ENCODE measurements at places on chromosomes 5 and 9.

- DNase-seq: peak; percentile 25
These were observed 177.6 kb upstream of the PANK3 start for GRCh38 chr5:168756453-168757391.

DNA sequence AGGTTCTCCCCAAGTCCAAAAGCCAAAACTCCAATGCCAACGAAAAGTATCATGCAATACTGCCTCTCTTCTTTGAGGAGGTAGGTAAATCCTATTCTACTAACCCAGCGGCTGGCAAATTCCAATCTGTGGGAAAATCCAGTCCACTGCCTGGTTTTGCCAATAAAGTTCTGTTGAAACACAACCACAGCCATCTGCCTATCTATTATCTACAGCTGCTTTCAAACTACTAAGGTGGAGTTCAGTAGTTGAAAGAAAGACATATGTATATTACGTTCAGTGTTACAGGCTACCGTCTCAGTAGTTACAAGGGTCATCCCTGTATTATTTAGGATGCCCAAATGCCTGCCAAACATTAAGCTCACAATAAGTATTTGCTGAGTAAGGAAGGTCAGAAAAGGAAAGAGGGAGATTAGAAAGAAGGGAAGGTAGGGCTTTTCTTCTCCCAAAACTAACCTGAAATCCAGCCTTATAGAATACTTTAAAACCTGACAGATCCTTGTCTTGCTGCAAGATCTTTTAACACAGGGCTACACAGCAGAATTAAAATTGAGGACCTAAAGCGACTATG is 16.2 kb downstream of the ARL15 start:
- no peak for DNase-seq

DNA sequence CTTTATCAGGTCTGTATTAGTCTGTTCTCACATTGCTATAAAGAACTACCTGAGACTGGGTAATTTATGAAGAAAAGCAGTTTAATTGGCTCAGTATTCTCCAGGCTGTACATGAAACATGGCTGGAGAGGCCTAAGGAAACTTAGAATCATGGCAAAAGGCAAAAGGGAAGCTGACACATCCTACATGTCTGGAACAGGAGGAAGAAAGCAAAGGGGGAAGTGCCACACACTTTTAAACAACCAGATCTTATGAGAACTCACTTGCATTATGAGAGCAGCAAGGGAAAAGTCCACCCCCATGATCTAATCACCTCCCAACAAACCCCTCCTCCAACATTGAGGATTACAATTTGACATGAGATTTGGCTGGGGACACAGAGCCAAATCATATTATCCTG is 132.1 kb downstream of the PCSK1 start:
- DNase-seq: no peak

DNA sequence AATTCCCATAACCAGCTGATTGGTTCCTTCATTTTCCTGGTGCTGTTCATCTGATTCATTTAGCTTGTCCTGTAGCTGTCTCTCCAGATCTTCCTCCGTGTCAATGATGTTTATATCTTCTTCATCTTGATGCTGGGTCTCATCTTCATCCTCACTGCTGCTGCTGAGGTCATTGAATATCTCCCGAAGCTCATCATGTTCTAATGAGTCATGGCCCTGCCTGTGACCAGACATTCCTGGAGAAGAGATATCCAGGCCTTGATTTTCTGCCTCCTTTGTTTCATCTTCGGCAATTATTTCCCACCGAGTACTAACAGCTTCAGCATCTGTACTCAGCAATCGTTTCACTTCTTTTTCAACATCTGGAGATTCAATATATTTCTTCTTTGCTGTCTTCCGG is 1.4 kb downstream of the TAF7 start:
- no peak for DNase-seq

DNA sequence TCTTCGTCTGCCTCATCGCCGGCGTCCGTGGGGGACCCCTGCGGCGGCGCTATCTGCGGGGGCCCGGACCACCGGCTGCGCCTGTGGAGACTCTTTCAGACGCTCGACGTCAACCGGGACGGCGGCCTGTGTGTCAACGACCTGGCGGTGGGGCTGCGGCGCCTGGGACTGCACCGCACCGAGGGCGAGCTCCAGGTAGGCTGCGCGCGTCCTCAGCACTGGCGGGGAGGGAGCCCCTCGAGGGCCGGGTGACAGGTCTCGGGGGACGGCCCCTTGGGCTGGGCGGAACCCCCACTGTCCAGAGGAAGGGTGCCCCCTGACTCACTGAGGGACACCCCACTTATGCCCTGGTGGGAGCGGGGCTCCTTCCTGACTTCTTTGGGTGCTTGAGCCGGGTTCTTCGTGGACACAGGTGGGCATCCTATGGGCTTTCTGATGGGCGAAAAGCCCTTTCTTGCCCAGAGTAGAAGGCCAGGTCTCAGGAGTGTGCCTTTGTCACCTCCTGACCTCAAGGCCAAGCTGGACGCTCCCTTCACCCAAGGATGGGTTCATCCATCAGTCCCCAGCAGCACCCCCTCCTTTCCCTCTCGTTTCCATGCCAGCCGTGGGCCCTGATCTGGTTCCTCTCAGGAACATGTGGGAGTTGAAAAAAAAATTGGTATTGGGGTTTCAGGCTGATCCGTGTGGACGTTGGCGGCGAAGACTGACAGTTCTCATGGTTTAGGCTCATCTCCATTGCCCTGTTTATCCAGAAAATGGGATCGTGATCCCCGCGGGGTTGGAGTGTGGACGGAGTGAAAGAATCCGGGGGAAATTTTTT is 564 bp downstream of the SLC25A25 start:
- DNase-seq: peak; percentile 23

DNA sequence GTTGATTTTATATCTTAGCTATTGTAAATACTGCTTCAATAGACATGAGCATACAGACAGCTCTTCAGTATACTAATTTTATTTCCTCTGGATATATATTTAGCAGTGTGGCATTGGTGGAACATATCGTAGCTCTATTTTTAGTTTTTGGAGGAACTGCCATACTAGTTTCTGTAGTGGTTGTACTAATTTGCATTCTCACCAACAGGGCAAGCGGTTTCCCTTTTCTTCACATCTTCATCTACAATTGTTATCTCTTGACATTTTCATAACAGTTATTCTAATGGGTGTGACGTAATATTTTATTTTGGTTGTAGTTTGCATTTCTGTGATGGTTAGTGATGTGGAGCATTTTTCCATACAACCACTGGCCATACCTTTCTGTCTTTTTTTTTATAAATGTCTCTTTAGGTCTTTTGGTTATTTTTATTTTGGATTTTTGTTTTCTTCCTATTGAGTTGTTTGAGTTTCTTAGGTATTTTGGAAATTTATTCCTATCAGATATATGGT is 32.5 kb downstream of the TAF11L14 start:
- DNase-seq: no peak

GRCh38 chr9:80699511-80699998 is 989.8 kb downstream of the TLE1 start:
- DNase-seq: peak; percentile 96
